Amniotic stem cell (primary cell): ENCODE measurements at places on chromosomes 5 and 9.

- no peak for DNase-seq
Measured at GRCh38 chr5:9841516-9842170, 211.5 kb upstream of the TAS2R1 start.

DNA sequence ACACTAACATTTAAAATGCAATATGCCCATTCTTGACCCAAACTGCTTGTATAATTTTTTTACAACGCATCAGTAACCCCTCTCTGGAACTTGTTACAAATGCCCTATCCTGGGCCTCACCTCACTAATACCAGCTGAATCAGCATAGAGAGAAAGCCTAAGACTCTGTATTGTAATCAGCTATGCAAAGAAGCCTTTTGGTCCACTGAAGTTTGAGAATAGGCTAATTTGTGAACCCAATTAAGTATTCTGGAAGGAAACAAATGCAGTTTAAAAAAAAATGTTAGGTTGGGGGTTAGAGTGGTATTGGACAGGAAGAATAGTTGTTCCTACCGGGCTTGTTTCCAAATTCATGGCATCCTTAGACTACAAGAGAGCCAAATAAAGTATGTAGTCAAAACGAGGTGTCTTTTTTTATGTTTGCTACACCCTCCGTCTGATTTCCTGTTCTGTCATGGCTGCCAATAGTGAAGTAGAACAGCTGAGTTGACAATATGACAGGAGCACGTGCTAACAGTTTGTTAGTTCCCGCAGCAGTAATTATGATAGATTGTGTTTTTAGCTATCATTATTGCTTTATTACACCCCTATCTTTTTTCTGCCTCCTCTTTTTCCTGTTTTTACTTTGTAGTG lies 1048.7 kb upstream of the NUDT12 start:
- DNase-seq, result no peak

- DNase-seq, result no peak
Measured at GRCh38 chr9:14690948-14691730, 2.1 kb downstream of the ZDHHC21 start.

- DNase-seq, result no peak
Measured at GRCh38 chr9:80013891-80014290, 442.1 kb downstream of the TLE4 start.

- DNase-seq, result no peak
Measured at GRCh38 chr5:96338624-96339415, 94.2 kb downstream of the PCSK1 start.

DNA sequence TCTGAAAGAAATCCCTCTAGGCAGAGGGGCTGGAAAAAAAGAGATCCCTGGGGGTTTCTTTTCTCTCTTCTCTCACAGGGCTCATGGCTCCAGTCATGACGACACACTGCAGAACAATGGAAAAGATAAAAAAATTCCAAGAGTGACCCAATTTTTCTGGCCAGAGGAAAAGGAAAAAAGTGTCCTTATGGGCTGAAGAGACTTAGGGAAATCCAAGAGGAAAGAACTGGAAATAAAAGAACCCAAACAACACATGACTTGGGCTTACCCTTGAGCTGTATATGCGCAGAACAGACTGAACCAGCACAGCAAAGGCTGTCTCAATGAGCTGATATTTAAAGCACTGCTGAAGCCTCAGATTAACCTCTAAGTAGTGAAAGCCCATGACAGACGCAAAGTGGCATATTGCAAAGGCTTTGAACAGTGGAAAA lies 102.4 kb downstream of the SMIM23 start:
- no peak for DNase-seq

DNA sequence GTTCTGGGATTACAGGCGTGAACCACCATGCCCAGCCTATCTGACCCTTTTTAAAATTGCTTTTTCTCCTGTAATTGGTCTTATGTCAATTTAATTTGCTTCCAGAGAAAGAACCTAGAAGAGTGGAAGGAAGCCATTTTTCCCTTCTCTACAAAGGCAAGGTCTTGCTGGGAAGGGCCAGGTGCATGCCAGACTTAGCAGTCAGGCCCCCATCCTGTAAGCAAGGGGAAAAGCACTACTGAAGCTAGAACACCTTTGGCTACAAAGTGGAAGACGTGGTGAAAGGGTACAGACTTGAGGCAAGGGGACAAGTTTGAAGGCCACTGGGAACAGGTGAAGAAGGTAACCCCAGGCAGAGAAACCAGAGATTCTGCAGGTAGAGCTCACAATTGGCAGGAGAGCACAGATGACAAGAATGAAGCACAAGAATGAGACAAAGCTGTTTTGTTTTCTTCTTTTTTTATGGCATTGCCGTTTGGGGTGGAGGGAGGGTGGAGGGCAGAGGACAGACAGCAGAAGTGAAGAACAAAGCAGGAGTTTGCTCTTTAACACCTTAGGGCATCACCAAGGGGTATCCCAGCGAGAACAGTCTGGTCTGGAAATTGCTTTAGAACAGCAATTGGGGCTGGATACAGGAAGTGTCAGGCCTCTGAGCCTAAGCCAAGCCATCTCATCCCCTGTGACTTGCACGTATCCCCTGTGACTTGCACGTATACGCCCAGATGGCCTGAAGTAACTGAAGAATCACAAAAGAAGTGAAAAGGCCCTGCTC lies 72.9 kb downstream of the SERINC5 start:
- no peak for DNase-seq

- no peak for DNase-seq
Measured at GRCh38 chr9:125262294-125262991, 817 bp downstream of the GAPVD1 start.

- DNase-seq, result no peak
Measured at GRCh38 chr9:90702441-90702955, 59.9 kb upstream of the DIRAS2 start.

GRCh38 chr9:124760719-124761118 lies 10.4 kb downstream of the NR6A1 start:
- no peak for DNase-seq

DNA sequence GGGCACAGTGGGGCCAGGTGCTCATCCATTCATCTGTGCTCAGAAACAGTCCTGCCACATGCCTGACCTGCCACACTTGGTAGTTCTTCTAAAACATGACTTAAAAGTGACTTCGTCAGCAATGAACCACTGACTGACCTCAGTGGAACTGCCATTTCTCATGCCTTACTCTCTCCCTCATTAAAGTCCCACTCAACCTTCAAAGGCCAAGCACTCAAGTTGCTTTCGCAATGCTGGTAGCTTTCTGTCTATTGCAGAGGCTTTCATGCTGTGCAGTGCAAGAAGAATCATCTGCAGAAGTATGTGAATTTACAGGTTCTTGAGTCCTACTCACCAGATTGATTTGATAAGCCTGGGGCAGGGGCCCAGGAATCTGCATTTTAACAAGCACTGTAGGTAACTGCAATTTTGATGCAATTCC lies 23.9 kb downstream of the B4GALT1 start:
- no peak for DNase-seq

DNA sequence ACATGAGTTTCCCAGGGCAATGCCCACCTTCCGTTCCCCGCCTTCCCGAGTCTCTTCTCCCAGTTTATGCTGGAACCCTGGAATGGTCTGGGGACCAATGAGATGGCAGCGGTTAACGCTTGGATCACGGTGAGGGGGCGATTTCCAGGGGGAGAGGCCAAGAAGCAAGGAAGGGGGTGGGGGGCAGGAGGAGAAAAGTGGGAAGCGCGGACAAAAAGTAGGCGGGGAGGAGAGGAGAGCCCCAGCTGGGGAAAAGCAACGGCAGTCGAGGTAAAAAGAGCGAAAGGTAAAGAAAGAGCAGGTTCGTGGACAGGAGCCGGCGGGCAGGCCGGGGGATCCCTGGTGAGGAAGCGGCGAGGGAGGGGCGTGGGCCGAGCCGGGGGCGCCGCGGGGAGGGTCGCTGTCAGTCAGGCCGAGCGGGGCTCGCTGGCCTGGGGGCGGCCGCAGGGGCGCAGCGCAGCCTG lies 508 bp upstream of the SNCAIP start:
- no peak for DNase-seq

- no peak for DNase-seq
Measured at GRCh38 chr5:143488381-143488780, 84.9 kb upstream of the NR3C1 start.

- DNase-seq, result no peak
Measured at GRCh38 chr5:142984525-142984924, 214.3 kb downstream of the ARHGAP26 start.

DNA sequence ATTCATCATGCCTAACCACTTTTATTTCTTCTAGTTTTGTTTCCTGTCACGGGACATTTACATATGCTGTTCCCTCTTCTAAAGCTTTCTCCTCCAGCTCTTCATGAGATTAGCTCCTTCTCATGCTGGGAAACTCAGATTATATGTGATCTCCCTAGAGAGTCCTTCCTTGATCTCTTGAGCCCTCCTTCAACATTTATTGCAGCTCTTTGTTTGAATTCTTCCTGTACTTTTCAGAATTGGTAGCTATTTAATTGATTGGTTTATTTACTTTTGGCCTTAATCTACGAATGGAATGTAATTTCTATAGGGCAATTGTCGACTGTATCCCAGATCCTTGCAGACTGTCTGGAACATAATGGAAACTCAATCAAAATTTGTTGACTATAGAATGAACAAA lies 9.7 kb upstream of the TRPM3 start:
- DNase-seq, result no peak

DNA sequence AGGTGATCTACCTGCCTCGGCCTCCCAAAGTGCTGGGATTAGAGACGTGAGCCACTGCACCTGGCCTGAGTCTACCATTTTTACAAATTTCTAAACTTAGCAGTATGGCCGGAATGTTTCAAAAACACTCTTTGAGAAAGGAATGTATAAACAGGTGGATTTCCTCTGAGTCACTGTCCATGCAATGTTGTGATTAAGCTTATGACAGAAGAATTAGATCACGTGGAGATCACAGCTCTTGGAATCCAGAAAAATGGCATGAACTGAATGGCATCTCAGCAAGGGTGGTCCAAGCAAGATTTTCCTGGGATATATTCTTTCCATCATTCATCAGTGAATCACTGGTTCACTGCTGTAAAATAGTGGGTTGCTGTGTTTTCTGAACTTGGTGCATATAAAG lies 865.0 kb downstream of the PTPRD start:
- DNase-seq, result no peak
